Right renal cortex interstitium (tissue), 3 donors: ENCODE measurements at places on chromosomes 2 and 18. TPM values are rescaled to one million over a fixed set of nuclear protein-coding genes. Genes with fewer than 3 reads are reported as not detected.

VWA3B gene
- polyA plus RNA-seq, result 0.54 TPM

DNA sequence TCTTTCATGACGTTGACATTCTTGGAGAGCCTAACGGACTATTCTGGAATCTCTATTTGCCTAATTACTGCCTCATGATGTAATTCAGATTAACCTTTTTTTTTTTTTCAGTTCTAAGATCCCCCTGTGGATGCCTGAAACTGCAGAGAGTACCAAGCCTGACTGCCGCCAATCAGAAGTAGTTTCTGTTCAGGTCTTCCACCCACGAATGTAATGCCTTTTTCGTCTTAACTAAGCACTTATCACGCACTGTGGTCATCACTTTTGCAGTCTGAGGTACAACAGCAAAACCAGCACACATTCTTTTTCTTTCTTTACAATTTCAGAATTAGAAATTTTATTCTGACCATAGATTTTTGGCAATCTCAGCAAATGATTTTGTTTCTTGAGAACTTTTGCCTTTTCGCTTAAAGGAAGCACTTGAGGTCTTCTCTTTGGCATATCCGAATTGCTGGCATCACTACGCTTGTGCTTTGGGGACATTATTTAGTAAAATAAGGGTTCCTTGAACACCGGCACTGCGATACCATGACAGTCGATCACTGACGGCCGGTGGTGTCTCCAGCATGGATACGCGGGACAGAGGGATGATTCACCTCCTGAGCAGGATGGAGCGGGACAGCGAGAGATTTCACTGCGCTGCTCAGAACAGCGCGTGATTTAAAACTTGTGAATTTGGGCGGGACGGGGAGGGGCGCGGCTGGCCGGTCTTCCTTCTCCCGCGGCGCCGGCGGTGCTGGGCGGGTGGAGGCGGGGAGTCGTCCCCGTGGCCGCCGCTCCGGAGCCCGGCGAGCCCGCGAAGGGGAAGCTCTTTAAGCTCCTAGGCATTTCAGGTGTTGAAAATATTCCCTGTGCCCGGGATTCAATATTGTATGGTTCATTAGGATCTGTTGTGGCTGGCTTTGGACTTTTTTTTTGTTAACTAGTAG is 32.0 kb upstream of the GPR55 start:
- DNase-seq, result no peak

DNA sequence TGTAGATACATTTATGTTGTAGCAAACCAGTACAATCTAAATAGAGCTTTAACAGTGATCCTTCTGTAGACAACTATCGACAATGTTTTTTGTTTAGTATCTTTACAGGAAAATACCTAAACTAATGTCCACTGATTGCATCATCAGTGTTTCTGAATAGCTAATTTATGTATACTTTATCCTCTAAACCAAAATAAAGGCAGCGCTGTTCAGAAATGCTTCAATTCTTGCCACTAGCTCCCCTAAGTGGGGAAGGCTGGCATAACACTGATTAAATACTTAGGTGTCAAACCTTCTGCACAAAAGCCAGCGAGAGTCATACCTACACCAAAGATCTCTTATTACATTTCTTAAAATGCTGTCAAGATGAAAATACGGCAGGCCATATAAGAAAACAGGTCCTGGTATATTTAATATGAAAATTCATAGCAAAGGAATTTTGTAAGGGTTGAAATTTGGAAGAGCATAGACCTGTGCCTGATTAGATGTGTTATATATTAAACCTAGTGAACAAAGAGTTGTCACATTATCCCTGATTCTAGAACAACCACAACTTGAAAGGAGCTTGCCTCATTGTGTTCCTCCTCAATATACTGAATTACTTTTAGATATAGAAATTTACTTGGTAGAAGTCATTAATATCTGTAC is 1693.4 kb upstream of the SLC39A10 start:
- no peak for DNase-seq

CD207 gene
- polyA plus RNA-seq, result 0.18 TPM

- DNase-seq, result no peak
These were observed 146.6 kb downstream of the ZNF516 start for GRCh38 chr18:76348267-76349066.
